ENCODE measurements at places on chromosomes 5 and 9.

- DNase-seq, result no peak
These were observed 101.7 kb upstream of the FST start for GRCh38 chr5:53378590-53379247.

GRCh38 chr5:94094793-94095441 is 353.5 kb upstream of the POU5F2 start:
- no peak for DNase-seq

- no peak for DNase-seq
These were observed 74.9 kb downstream of the CAMK4 start for GRCh38 chr5:111299067-111299481.

DNA sequence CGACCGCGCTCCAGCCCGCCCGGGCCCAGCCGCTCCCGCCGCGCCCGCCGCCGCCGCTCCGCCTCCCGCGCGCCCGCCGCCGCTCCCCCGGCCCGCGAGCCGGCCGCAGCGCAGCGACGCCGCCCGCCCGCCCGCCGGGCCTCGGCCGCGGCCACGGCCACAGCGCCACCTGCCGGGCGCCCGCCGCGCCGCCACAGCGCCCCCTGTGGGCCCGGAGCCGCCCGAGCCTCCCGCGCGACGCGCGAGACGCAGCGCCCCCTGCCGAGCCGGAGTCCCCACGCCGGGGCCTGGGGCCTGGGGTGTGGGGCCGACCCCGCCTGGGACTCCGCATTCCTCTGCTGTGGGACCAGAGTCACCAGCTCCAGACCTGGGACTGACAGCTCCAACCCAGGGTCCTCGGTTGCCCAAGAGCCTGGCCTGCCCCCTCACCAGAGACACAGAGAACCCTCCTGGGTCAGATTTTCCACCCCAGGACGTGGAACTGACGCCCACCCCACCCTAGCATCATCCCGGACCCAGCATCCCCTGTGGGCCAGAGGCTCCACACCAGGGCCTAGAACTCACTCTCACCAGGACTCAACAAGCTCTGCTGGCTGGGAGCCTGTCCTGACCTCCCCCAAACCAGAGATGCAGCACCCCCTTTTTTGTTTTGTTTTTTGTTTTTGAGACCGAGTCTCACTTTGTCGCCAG is at the start of gene RAPGEF1:
RAPGEF1 (minus strand) TSS at position 118 of the 690 bp plus-strand sequence. CDS start 246 bp downstream, outside the sequence.
- DNase-seq, result peak; percentile 89

GRCh38 chr5:135106136-135106535 is 72.1 kb upstream of the PITX1 start:
- no peak for DNase-seq

DNA sequence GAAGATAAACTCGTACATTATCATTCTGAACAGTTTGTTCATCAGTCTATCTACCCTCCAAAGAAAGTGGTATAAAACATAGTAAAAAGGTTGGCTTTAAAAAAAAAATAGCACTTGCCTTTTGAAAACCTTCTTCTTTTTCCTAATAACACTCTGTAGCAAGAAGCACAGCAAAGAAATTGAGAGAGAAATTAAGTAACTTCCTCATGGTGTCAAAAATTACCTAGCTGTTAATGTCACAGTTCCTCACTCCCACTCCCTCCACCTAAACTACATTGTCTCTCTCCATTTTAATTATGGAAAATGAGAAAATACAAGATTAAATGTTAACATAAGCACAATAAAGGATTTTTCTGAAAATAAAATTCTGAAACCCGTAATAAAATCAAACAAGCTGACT is 72.2 kb downstream of the CERT1 start:
- DNase-seq, result no peak

DNA sequence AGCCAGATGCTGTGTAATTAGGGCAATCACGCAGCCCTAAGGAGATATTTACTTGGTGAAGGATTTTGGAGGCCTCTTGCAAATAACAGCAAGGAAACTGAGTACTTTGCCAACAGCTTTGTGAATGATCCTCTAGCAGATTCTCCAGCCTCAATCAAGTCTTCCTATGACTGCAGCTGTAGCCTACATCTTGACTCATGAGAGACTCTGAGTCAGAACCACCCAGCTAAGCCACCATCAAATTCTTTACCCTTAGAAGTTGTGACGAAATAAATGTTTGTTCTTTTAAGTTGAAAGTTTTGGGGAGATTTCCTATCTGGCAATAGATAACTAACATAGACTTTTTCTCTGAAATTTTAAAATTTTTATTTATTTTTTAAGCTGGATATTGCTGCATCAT is 237.6 kb upstream of the CCNH start:
- no peak for DNase-seq

DNA sequence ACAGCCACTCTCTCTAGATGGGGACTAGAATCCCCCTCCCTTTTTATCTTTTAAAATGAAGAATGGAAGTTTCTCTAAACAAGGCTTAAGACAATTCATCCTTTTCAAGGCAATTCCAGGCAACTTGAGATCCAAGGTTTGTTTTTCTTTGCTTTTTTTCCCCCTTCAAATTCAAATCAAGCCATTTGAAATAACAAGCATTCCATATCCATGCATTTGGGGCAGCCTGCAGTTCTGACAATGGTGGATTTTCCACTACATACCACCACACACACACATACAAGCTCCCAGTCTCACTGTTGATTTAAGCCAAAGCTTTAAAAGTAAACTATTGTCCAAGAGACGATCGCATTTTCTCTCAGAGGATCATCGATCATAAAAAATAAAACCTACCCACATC is 424 bp downstream of the INSYN2B start:
- no peak for DNase-seq

GRCh38 chr5:116764941-116765340 is 190.3 kb upstream of the SEMA6A start:
- no peak for DNase-seq

DNA sequence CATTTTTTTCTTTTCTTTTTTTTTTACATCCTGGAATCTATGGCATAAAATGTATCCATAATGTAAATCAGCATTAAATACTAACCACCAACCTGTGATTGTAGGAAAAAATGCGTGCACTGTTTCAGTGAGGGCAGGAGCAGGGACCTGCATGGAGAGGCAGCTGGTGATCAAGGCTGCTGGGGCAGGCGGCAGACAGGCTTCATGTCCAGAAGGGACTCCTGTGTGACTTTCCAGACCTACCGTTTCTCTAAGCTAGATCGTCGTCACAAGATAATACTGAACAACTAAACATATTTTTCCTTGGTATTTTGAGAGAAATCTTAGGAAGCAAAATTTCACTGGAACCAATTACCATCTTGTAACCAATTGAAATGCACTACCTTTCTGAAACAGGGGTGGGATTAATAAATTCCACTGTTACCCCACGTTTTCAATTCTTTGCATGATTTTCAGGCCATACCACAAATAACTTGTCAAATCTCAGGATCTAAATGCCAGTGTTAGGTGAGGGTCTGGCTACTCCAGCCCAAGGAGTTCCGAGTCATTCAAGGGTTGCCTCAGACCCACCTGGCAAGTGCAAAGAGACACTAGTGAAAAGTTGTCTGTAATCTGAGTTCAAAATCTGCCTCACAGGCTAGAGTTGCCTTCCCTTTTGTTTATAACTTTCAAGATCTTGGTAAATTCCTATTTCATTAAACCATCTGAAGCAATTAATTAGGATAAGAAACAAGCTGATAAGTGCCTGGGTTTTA is 198.2 kb downstream of the SEMA5A start:
- no peak for DNase-seq

- DNase-seq, result no peak
These were observed 4.1 kb downstream of the HACD4 start for GRCh38 chr9:21027295-21027694.

GRCh38 chr5:137344723-137345322 is 154.3 kb downstream of the SPOCK1 start:
- peak; percentile 39 for DNase-seq

DNA sequence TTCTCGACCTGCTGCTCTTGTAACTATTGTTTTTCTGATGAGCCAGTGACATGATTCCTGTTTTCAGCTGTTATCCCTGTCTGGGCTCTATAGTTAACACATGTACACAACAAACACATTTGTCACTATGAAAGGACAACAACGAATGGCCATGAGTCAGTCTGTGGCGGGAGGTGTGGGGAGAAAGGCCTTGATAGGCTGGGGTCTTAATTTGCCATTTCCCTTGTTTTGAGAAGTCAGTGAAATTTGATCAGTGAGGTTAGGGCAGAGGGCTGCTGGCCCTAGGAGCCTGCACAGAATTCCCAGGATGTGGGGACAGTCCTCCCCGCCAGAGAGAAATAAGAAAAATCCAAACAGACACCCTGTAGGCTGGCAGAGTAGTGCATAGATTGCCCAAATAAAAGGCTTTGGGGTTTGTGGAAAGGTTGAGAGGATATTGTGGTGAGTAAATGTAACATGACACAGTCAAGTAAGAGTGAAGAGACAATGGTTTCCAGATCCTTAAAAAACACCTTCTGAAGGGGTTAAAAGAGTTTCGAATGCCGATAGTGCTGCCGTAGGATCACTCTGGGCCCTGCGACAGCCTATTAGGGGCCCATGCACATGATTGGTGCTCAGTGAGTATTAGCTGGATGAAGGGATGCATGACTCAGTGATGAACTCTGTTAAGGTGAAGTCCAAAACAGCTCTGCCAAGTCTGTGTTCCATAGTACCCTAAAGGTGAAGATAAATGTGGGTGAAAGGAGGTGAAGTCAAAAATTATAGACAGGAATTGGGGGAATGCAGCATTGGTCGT is 110.9 kb upstream of the PRRC1 start:
- DNase-seq, result no peak

- no peak for DNase-seq
These were observed 411 bp upstream of the MAT2B start for GRCh38 chr5:163505049-163505367.

DNA sequence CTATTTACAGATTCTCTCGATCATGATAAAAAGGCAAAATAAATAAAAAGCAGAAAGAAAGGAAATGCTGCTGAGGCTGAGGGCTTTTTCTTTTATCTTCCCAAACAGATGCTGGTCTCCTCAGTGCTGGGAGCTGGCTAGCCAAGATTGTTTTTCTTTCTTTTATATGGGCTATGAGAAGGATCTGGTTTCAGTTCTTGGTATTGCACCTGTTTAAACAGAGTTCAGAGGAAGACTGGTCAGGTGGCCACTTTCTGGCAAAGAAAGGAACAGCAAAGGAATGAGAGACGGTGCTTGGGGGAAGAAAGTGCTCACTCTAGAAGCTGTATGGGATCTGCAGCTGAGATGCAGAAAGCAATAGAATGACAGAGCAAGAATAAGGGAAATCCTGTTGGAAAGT is 88.9 kb downstream of the SLF1 start:
- no peak for DNase-seq

GRCh38 chr5:15835514-15835913 is 335.5 kb downstream of the FBXL7 start:
- no peak for DNase-seq

GRCh38 chr5:135442431-135443160 is 4.6 kb downstream of the DCANP1 start:
- no peak for DNase-seq

DNA sequence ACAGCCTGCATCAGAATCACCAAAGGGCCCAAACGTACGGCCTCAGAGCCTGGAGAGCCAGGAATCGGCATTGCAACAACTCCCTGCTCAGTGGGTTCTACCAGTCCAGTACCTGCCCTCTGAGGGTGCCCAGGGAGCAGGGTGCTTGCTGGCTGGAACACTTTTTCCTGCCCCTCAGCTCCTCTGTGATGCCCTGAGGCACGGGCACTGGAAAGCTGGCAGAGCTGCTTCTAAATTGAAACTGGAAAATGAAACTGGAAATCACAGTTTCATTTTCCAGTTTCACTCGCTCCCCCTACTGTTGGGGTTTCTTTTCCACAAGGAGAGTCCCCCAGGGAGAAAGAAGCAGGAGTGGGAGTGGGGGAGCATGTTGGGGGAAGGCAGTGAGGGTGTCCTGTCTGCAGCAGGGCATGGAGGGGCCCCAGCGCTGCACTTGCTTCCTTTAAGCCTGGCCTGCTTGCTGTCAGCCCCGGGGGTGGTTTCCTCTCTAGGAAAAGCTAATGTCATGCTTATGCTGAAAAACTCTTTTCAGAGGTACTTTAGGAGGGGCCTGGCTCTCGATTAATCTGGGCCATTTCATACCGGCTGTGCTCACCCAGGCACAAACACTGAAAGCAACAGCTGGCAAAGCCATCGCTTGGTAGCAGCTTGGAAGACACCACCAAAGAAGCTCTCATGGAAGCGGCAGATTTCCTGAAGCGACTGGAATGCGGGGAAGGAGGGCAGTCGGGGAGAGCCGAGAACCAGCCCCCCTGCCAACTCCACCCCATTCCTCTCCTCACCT is 26.2 kb downstream of the IRF1 start:
- DNase-seq, result no peak

- DNase-seq, result no peak
These were observed 8.6 kb upstream of the PAPPA start for GRCh38 chr9:116145036-116145435.

GRCh38 chr5:53501054-53501453 is 20.6 kb downstream of the FST start:
- DNase-seq, result no peak

- DNase-seq, result no peak
These were observed 517.7 kb downstream of the DIRAS2 start for GRCh38 chr9:90124961-90125360.

DNA sequence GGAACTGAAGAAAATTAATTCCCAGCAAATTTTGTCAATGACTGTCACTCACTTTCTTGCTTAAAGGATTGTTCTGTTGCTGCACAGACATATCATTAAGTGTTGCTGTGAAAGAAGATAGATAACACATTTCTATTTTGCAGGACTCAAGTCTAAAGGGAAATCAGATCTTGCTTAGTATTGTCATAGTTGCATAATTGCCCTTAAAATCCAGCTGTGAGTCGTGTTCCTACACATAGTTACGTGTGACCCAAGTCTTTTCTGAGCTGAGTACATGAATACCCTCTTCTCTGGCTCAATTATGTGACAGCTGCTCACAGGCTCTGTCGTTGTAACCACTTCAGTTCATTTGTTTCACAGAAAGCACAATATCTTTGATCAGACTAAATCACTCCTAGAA is 390.8 kb downstream of the DTWD2 start:
- DNase-seq, result no peak

DNA sequence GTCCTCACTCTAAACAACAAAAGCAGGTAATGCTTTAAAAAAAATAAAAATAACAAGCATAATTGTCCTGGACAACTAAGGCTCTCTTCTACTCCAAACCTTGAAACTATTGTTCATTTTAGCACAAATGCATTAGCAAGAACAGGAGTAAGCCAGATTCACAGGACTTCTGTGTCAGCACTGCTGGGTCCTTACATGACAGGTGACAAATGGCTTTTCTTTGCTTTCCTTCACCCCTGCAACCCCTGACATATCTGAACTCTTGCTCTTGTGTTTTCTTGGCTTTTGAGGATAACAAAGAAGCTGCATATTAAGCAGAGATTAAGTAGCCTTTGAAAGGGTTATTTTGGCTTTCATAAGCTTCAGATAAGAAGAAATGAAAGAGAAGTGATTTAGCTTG is 71.1 kb downstream of the ZNF474 start:
- no peak for DNase-seq

DNA sequence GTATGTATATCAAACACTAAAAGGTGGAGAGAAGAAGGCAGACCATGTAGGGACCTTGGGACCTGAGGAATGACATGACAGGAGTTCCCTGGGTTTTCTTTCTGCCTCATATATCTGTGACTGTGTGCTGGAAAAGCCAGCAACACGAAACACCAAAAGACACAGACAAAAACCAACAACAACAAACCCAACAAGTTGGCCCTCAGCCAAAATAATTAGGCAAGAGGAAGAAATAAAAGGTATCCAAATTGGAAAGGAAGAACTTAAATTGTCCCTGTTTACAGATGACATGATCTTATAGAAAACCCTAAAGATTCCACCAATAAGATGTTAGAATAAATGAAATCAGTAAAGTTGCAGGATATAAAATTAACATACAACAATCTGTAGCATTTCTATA is 21.7 kb downstream of the ABO start:
- DNase-seq, result no peak

- no peak for DNase-seq
These were observed 18.3 kb downstream of the MARCHF3 start for GRCh38 chr5:127011961-127012644.

GRCh38 chr5:169098331-169099121 is 202.4 kb downstream of the SLIT3 start:
- no peak for DNase-seq
